ENCODE measurements at places on chromosomes 3 and 15.

DNA sequence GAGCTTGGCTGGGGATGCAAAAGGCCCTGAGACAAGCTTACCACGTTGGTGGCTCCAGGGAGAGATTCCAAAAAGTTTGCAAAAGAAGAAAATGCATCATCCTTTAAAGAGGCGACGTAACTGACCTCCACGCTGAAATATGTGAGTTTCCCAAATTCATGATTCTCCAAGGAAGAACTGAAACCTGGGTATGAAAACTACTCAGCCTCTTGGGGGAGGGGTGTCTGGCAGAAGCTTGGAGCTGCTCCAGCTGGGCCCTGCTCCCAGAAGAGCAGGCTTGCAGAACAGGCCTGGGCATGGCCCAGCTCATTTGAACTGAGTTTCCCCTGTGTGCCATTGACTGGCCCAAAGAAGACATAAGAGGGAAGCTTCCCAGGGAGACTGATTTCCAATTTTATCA, 20.5 kb downstream of the CPN2 start:
- H3K36me3 ChIP-seq: peaks cover 12% of the 10 kb centered on the region
- no peaks in the 10 kb centered on the region for H3K27me3 ChIP-seq
- no peak for DNase-seq
- H3K4me3 ChIP-seq: no peak overlapping the region
- no peak overlapping the region for H3K27ac ChIP-seq
- peaks cover 22% of the 10 kb centered on the region for H3K4me1 ChIP-seq

- H3K36me3 ChIP-seq: peaks cover 4% of the 10 kb centered on the region
- no peak overlapping the region for H3K4me3 ChIP-seq
- H3K27me3 ChIP-seq: no peaks in the 10 kb centered on the region
- no peak for DNase-seq
- H3K27ac ChIP-seq: no peak overlapping the region
These were observed 68.1 kb upstream of the DLG1 start for GRCh38 chr3:197366301-197367044.

DNA sequence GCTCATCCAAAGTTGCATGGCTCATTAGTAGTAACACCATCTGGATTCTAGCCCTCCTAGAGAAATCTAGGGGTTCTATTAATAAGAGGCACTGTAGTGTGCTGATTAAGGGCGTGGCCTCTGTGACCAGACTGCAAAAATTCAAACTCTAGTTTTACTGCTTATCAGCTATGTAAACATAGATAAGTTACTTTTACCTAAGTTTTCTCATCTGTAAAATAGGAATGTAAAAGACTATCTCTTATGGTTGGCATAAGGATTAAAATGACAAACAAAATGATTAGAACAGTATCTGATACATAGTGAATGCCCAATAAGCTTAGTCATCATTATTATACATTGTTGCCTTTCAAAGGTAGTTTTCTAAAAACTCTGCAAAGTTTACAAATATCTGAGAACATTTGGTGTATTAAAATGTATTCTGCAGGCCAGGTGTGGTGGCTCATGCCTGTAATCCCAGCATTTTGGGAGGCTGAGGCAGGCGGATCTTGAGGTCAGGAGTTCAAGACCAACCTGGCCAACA, 4.5 kb downstream of the PTX3 start:
- no peaks in the 10 kb centered on the region for H3K27me3 ChIP-seq
- peaks cover 18% of the 10 kb centered on the region for H3K4me1 ChIP-seq
- H3K36me3 ChIP-seq: peaks cover 20% of the 10 kb centered on the region
- DNase-seq: no peak

DNA sequence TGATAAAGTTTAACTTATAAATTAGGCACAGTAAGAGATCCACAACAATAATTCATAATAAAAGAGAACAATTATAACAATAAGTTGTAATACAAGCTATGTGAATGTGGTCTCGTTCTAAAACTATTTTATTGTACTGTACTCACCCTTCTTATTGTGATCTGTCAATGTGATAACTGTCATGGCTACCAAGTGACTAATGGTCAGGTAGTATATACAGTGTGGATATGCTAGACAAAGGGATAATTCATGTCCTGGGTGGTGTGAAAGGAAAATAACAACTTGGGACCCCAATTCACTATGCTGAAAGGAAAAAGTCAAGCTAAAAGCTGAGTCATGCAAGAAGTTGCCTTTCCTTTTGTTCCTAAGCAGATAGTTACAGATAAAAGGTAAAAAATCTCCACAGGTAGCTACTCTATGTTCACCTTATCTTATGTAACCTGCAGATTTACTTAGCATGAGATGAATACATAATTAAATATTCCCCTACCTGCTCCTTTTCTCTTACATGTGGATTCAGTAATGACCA, 10.7 kb upstream of the CYP8B1 start:
- H3K4me1 ChIP-seq: peaks cover 36% of the 10 kb centered on the region
- peaks cover under 1% of the 10 kb centered on the region for H3K36me3 ChIP-seq
- H3K27me3 ChIP-seq: no peaks in the 10 kb centered on the region
- no peak overlapping the region for H3K27ac ChIP-seq
- DNase-seq: no peak

GRCh38 chr15:77808075-77808474, 175.4 kb upstream of the LINGO1 start:
- H3K4me1 ChIP-seq: no peaks in the 10 kb centered on the region
- no peak overlapping the region for H3K4me3 ChIP-seq
- no peak for DNase-seq
- no peak overlapping the region for H3K27ac ChIP-seq
- no peaks in the 10 kb centered on the region for H3K36me3 ChIP-seq

GRCh38 chr3:24220859-24221657, 273.6 kb downstream of the THRB start:
- H3K27me3 ChIP-seq: no peaks in the 10 kb centered on the region
- H3K4me3 ChIP-seq: no peak overlapping the region
- peak overlapping the region; percentile 22 for H3K27ac ChIP-seq
- no peaks in the 10 kb centered on the region for H3K4me1 ChIP-seq

DNA sequence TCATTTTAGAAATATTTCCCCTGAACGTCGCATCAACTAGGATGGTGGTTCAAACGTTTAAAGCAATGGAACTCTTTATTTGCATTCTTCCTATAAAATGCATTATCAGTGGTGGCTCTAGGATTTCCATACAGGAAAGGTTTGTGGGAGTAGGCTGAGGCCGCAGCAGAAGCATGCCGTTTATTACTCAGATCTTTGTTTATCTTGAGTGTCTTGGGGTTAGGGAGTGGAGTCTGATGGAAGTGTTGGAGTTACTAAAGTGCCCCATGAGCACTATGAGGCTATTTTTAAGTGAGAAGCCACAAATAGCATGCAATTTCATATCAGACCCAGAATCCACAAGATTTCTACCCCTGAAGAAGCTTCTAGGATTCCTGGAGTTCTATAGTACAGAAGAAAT, 26.2 kb downstream of the ATOSA start:
- peak overlapping the region; percentile 83 for H3K27ac ChIP-seq
- no peak for DNase-seq
- H3K4me3 ChIP-seq: no peak overlapping the region
- no peaks in the 10 kb centered on the region for H3K27me3 ChIP-seq
- H3K36me3 ChIP-seq: no peaks in the 10 kb centered on the region
- peaks cover 19% of the 10 kb centered on the region for H3K4me1 ChIP-seq

DNA sequence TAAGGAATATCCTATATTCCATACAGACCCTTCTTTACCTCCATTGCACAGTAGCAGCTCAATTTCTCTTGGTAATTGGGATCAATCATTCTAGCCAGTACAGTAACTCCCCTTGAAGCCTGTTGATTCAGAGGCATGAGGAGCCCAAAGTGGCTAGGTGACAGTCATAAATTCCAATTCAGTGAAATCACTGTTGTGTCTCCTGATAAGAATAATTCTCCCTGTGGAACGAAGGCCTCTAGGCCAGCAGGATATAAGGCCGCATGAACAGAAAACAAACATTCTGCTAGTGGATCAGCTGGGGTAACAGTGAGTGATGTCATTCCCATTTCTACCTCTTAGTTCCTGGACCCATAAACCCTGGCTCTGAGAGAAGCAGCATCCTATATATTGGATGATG, 696.3 kb downstream of the NR2F2 start:
- DNase-seq: no peak
- H3K4me3 ChIP-seq: no peak overlapping the region
- H3K36me3 ChIP-seq: peaks cover 4% of the 10 kb centered on the region
- H3K27me3 ChIP-seq: no peaks in the 10 kb centered on the region
- H3K27ac ChIP-seq: no peak overlapping the region

DNA sequence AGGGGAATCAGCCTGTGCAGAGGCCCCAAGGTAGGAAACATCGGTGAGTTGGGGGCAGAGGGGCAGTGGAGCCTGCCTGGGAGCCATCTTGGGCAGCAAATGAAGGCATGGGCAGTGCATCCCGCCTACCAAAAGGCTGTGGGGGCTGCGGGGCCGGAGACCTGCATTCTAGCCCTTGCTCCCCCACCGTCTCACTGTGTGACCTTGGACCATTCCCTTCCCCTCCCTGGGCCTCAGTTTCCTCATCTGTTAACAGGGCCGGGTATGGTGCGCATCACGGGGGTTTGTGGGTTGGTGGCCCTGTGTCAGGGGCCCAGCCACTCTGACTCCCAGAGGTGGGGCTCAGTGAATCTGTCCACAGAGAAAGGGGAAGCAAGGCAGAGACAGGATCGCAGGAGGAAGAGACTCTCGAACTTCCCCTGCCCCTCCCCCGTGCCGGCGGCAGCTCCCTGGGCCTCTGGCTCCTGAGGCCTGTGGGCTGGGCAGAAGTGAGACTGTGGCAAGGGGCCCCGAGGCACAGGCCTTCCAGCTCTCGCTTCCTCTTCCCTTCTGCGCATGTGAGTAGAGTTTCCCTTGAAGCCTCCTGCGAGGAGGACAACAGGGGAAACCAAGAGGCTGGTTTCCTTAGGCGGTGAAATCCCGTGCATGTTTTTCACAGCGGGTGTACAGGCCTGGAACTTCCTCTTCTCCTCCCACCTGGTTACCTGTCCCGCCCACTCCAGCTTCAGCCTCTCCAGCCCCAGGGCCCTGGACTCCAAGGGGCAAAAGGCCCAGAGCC, 42.9 kb downstream of the IDH2 start:
- H3K4me3 ChIP-seq: no peak overlapping the region
- H3K27ac ChIP-seq: no peak overlapping the region
- H3K27me3 ChIP-seq: no peaks in the 10 kb centered on the region

DNA sequence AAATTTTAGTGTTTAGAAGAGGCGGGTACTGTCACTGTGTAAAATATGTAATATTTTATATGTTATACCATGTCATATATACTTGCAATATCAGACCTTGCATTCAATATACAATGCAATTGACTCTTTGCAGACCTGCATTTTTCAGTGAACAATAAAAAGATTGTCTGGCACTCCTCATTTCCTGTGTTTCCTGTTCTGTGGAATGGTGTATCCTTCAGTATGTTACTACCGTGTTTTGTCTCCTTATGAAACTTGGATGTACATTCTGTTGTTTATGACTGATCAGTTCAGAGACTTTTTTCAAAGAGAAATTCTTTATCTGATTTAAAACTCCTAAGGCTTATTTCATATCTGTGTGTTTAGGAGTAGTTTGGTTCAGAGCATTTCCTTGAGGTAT, 31.5 kb downstream of the APH1B start:
- no peak overlapping the region for H3K4me3 ChIP-seq
- no peaks in the 10 kb centered on the region for H3K27me3 ChIP-seq
- H3K4me1 ChIP-seq: peaks cover 8% of the 10 kb centered on the region
- H3K36me3 ChIP-seq: no peaks in the 10 kb centered on the region

- peaks cover 20% of the 10 kb centered on the region for H3K4me1 ChIP-seq
- H3K27me3 ChIP-seq: peaks cover 43% of the 10 kb centered on the region
- H3K36me3 ChIP-seq: peaks cover 6% of the 10 kb centered on the region
- no peak overlapping the region for H3K4me3 ChIP-seq
These were observed 168.2 kb downstream of the TBC1D2B start for GRCh38 chr15:77909182-77909940.

DNA sequence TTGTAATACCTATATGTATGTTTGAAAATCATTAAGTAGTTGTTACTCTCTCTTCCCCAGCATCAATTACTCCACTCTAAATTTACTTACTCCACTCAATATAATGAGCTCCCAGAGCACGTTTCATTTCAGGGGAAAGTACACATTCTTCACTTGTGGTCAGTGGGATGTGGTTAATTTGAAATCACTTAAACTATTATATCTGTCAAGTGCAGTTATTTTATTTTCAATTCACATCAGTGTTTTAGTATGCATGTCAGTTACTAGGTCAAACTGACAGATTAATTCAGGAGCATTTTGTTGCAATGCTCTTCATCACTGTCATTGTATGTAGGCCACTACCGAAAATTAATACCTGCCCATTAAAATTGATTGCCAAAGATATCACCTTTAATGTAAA, 376.1 kb downstream of the ZIC4 start:
- DNase-seq: no peak
- no peak overlapping the region for H3K27ac ChIP-seq
- H3K4me1 ChIP-seq: no peaks in the 10 kb centered on the region
- no peaks in the 10 kb centered on the region for H3K27me3 ChIP-seq
- H3K36me3 ChIP-seq: no peaks in the 10 kb centered on the region
- no peak overlapping the region for H3K4me3 ChIP-seq

DNA sequence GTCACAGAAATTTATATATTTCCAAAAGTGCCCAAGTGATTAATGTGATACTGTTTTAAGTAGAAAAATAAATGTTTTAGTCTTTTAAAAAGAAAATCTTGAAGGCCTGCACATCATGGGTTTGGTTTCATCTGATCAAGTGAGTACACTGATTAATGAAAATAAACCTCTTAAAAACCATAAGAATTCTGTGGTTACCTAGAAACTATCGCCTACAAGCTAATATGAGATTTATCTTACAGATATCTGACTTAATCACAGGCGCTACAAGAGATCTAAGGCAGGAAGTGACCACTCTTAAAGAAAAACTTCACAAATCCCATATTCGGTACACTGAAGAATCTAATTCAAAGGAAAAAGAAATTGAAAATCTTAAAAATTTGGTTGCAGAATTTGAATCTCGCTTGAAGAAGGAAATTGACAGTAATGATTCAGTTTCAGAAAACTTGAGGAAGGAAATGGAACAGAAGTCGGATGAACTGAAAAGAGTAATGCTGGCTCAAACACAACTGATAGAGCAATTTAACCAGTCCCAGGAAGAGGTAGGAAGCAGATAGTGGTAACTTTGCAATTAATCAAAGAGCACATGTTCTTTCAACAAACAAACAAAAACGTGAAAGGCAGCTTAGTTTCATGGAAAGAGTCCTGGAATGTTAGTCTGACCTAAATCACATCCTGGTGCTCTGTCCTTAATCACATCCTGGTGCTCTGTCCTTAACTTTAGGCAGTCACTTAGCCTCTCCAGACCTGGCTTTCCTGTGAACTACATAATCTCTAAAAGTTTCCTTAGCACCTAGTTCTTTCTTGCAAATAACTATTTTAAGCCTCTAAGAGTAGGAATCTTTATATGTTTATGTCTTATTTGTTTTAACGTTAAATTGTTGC, 131.8 kb downstream of the CCNL1 start:
- no peak for DNase-seq
- H3K4me1 ChIP-seq: no peaks in the 10 kb centered on the region
- H3K36me3 ChIP-seq: no peaks in the 10 kb centered on the region
